ENCODE measurements at places on chromosomes 1 and 21.

- DNase-seq: no peak
These were observed 76.9 kb downstream of the EIF4G3 start for GRCh38 chr1:21099869-21100131.

GRCh38 chr1:201501144-201501543, 5.8 kb downstream of the CSRP1 start:
- no peak for DNase-seq

DNA sequence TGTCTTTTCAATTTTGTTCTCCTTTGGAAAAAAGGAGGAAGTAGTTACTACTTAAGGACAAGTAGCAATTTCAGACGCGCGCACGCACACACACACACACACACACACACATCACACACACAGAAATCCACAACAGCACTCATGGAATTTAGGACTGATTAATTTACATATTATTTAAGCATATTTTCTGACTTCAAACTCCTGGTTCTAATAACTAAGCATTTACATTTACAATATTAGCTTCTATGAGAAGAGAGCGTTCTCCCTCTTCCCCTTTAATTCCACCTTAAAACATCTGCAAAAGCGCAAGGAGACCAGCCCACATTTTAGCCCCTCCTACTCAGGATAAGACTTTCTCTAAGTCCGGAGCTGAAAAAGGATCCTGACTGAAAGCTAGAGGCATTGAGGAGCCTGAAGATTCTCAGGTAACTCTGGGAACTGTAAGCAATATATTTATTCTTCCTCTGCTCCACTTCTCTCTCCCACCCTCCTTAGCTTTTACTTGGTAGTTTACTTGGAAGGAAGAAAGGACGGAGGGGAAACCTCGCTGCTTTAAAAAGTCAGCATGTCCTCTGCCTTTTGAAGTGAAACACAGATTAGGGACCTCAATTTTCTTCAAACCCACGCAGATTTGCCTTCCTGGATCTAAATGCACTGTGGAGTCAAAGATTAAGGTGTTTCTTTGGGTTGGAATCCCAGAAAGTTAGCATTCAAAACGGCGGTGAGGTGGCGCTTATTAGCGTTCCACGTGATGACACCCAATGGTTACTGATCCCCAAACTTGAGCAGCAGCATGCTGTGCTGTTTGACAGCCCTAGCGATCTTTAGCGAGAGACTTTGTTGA, at the start of gene PLA2G4A:
Gene PLA2G4A, plus strand, starts transcription at position 339 of the 844 bp plus-strand sequence. CDS start 25,406 bp downstream, outside the sequence.
- no peak for DNase-seq

DNA sequence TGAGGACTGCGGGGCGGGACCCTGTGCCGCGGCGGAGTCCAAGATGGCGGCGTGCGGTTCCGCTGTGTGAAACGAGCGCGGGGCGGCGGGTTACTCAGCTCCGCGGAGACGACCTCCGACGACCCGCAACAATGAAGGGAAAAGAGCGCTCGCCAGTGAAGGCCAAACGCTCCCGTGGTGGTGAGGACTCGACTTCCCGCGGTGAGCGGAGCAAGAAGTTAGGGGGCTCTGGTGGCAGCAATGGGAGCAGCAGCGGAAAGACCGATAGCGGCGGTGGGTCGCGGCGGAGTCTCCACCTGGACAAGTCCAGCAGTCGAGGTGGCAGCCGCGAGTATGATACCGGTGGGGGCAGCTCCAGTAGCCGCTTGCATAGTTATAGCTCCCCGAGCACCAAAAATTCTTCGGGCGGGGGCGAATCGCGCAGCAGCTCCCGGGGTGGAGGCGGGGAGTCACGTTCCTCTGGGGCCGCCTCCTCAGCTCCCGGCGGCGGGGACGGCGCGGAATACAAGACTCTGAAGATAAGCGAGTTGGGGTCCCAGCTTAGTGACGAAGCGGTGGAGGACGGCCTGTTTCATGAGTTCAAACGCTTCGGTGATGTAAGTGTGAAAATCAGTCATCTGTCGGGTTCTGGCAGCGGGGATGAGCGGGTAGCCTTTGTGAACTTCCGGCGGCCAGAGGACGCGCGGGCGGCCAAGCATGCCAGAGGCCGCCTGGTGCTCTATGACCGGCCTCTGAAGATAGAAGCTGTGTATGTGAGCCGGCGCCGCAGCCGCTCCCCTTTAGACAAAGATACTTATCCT, 430 bp downstream of the RBM15 start:
- DNase-seq: peak; percentile 41

DNA sequence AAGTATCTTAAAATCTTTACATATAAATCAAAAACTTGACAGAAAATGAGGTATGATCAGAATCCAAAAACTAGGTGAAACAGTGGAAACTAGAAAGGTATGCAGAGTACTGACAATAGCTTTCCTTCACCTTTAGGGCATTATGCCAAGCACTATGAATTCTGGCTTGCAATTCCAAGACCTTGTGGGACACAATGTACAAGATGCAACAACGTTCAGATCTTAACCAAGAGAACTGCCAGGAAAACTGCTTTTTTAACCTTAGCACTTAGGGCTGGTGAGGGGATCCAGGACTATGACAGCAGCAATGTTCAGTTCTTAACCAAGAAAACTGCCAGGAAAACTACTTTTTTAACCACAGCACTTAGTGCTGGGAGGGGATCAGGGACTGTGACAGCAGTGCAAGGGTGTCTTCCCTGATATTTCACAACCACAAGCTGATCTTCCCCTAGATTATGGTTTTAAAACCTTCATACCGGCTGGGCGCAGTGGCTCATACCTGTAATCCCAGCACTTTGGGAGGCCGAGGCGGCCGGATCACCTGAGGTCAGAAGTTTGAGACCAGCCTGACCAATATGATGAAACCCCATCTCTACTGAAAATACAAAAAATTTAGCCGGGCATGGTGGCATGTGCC, 22.3 kb downstream of the FOXJ3 start:
- no peak for DNase-seq

DNA sequence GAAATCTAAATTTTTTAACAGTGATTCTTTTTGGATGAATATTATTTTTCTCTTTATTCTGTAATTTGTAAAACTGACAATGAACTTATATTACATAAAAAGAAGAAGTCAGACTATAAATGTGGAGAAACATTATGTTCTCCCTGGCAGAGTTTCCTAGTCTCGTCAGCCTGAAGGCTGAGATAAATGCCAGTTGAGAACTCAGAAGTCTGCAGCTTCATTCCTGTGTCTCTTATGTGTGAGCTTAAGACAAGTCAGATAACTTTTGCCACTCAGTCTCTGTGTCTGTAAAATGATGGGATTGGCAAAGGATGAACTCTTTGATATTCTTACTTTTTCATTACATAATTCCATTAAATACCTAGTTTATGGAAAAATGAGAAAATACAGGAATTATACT, 568.8 kb upstream of the ZRANB2 start:
- DNase-seq: no peak

- DNase-seq: no peak
These were observed 142.2 kb downstream of the NFIA start for GRCh38 chr1:61224609-61225008.

DNA sequence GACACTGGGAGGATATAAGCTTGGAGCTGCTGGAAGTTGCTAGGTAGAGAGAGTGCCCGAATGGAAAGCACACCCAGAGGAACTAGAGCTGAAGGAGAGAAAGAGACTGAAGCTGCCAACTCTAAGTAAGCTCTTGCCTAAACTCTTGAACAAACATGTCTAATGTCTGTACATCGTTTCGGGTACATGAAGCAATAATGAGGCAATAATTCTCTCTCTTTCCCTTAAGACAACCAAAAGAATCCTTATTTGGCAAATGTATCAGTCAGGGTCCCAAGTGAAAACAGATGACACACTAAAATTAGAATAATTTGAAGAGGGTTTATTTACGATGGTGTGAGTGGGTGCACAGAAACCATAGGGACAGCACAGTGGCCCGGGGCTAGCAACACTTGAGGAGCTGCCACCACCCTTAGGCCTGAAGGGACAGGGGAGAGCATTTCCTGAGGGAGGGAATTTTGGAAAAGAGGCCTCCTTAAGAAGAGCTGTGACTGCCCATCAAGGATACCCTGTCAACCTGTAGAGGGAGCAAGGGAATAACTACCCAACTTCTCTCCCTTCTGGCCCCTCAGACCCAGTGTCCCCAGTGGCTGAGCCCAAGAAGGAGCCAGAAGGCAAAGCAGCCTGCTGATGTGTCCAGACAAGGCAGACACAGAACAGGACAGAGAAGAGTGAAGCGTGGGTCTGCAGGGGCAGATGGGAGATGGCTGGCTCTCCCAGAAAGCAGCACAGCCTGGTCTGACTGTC, 36.1 kb upstream of the KHDRBS1 start:
- no peak for DNase-seq

DNA sequence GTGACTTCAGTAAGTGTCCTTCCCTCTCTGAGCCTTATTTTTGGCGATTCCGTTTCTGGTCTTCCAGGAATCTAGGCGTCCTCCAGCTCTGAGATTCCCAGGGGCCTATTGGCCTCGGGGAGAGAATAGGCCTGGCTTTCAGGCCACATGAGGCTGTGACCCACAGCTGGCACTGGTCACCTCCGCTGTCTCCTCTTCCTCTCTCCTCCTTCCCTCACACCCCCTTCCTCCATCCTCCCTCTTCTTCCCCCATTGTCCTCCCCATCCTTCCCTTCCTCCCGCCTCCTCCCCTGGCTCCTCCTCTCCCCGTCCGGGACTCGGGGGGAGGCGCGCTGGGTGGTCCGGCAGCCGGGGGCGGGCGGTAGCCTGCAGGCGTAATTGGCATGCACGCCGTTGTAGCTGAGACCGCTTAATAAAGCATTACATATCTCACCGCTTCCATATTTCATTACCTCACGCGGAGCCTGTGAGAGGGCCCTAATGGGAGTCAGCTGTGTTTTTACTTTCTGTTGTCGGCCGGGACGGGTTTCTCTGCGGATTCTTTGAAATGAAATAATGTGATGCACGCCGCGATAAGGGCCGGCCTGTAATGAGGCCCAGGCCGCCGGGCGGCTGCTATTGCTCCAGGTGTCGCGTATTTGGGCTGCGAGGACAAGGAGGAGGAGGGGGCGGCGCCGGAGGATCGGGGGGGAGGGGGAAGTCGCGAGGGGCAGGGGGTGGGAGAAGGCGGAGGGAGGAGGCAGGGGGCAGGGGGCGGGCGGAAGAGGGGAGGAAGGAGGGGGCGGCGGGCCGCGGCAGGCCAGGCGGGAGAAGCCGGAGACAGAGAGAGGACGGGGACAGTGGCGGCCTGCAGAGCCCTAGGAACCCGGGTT, 95.3 kb downstream of the FOXD2 start:
- no peak for DNase-seq

- no peak for DNase-seq
These were observed 55.3 kb downstream of the GIPC2 start for GRCh38 chr1:78101051-78101450.

DNA sequence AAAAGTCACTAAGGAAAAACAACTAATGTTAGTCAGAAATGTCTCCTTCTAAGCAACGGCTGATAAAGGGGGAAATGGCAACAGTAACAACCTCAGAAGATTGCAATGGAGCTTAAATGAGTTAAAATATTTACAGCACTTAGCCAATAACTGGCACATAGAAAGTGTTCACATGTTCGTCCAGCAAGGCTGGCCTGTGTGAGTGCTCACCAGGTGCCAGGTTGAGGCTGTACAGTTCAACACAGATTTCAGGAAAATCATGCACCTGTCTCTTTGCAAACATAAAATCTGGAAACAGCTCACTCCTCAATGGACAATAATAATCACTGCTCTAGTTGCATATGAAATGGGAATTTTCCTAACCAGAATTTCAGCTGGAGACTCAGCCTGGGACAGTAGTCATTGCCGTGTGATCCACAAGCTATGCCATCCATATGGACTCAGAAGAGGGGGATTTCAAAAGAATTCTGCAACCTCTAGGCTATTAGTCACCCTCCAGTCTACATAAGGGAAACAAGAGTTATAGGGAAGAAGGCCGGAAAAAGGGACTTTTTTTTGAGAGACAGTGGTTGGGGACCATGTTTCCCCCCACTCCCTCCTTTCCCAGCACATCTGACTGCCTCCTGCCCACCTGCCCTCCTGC, 68.6 kb downstream of the SYDE2 start:
- DNase-seq: no peak
